ENCODE measurements at places on chromosomes 11 and 22. TPM values are rescaled to one million over a fixed set of nuclear protein-coding genes. Genes with fewer than 3 reads are reported as not detected.

Gene CARD10
- 20.7 TPM for total RNA-seq

Gene OR52E8
- total RNA-seq = not detected

Gene TYMP
- total RNA-seq = 20.7 TPM

Gene OR52I1
- total RNA-seq = not detected

Gene OR10D3
- not detected for total RNA-seq

Gene KDM4E
- total RNA-seq = not detected

Gene CRACR2B
- 5.7 TPM for total RNA-seq

Gene NRXN2
- 0.19 TPM for total RNA-seq

Gene OR2D3
- total RNA-seq = not detected

Gene EP300
- 17.9 TPM for total RNA-seq

Gene IGLL1
- total RNA-seq = not detected

Gene MPZL2
- total RNA-seq = not detected

Gene IRAG1
- total RNA-seq = 0.06 TPM

Gene ATG13
- total RNA-seq = 53.7 TPM

Gene DGCR6
- total RNA-seq = 2.1 TPM

Gene MPST
- total RNA-seq = 73.4 TPM

Gene HTR3A
- not detected for total RNA-seq

Gene L3MBTL2
- 17.4 TPM for total RNA-seq

Gene LRRC56
- total RNA-seq = 0.54 TPM

Gene DEAF1
- total RNA-seq = 34.7 TPM

Gene SLCO2B1
- total RNA-seq = 2.9 TPM

Gene LINC01488
- total RNA-seq = not detected

Gene CARNS1
- total RNA-seq = 0.08 TPM

Gene SERPIND1
- total RNA-seq = not detected

Gene OR56A1
- total RNA-seq = not detected

Gene TMEM80
- 12.4 TPM for total RNA-seq

Gene CCDC73
- not detected for total RNA-seq

Gene GGT5
- 4.6 TPM for total RNA-seq

Gene FLRT1
- 0.10 TPM for total RNA-seq

Gene NLRP6
- not detected for total RNA-seq

Gene SMIM35
- total RNA-seq = not detected

Gene TESMIN
- 6.7 TPM for total RNA-seq

Gene CLDN25
- total RNA-seq = not detected

Gene KIAA0930
- total RNA-seq = 77.8 TPM

Gene YAP1
- 53.4 TPM for total RNA-seq

Gene INPP5J
- 0.44 TPM for total RNA-seq

Gene APOA4
- total RNA-seq = not detected

Gene MS4A4E
- total RNA-seq = not detected

Gene ZDHHC13
- total RNA-seq = 16.7 TPM

Gene RTN4R
- 12.4 TPM for total RNA-seq

Gene C11orf16
- total RNA-seq = not detected

Gene APOBEC3C
- 27.5 TPM for total RNA-seq

Gene UCP3
- total RNA-seq = 1.3 TPM

Gene SYCE3
- total RNA-seq = 0.45 TPM

Gene OR8D1
- total RNA-seq = not detected

Gene OVOL1
- not detected for total RNA-seq

Gene TEX12
- not detected for total RNA-seq

Gene TNNT3
- total RNA-seq = not detected

Gene VPREB1
- total RNA-seq = not detected

Gene SHANK3
- total RNA-seq = 4.5 TPM

Gene DKK3
- total RNA-seq = 19.3 TPM

Gene DDX25
- total RNA-seq = not detected

Gene SLC7A4
- not detected for total RNA-seq

Gene CLCF1
- 42.2 TPM for total RNA-seq

Gene UQCC3
- 39.9 TPM for total RNA-seq

Gene CD3E
- total RNA-seq = not detected

Gene C1QTNF5
- not detected for total RNA-seq
